Activated T-cell treated with anti-CD3 and anti-CD28 coated beads for 24 hours (primary cell): ENCODE measurements at places on chromosomes 3 and 15.
A peak's percentile ranks its signal among the peaks of the same experiment; 100 is the strongest.

GRCh38 chr15:61227950-61228936 is 859 bp downstream of the RORA start:
- no peak for DNase-seq

GRCh38 chr3:192332386-192333291 is 394.7 kb downstream of the FGF12 start:
- no peak for DNase-seq

DNA sequence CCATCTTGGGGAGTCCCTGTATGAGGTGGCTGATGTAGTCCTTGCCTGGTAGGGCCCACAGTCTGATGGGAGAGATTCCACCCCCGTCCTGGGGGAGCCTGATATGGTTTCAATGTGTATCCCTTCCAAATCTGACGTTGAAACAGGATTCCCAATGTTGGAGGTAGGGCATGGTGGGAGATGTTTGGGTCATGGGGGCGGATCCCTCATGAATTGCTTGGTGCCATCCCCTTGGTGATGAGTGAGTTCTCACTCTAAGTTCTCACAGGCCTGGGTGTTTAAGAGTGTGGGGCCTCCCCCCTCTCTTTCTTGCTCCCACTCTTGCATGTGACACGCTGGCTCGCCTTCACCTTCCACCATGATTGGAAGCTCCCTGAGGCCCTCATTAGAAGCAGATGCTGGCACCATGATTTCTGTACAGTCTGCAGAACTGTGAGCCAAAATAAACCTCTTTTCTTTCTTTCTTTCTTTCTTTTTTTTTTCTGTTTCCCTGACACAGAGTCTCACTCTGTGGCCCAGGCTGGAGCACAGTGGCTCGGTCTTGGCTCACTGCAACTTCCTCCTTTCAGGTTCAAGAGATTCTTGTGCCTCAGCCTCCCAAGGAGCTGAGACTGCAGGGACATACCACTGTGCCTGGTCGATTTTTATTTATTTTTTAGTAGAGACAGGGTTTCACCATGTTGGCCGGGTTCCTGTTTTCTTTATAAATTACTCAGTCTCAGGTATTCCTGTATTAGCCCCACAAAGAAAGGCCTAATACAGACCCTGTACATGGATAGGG is 28.6 kb downstream of the ITGA11 start:
- no peak for DNase-seq

- DNase-seq, result no peak
Observed at GRCh38 chr15:72584006-72584405, 70.5 kb upstream of the GOLGA6B start.

GRCh38 chr15:58360421-58361090 is 71.2 kb upstream of the LIPC start:
- no peak for DNase-seq

DNA sequence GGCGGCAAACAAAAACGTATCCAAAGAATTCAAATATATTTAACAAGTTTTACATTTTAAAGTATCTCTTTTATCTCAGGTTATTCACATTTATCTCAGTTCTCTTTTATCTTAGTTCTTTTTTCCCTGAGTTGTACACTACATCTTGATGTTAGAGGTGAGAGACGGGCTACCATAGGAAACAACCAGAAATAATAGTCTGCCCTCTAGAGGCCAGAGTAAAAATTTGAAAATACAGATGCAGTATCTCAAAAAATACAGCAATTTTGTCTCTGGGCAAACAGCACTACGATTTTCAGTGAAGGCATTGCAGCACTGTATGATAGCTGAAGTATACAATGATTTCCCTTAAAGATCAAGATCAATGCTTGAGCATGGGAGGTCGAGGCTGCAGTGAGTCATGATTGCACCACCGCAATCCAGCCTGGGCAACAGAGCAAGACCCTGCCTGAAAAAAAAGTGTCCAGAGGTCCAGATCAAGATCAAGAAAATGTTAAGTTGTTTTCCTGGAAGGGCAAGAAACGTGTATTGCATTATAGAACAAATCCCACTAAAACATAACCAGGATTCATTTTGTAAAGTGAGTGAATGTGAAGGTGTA is 82.6 kb upstream of the ATP11B start:
- DNase-seq, result no peak

DNA sequence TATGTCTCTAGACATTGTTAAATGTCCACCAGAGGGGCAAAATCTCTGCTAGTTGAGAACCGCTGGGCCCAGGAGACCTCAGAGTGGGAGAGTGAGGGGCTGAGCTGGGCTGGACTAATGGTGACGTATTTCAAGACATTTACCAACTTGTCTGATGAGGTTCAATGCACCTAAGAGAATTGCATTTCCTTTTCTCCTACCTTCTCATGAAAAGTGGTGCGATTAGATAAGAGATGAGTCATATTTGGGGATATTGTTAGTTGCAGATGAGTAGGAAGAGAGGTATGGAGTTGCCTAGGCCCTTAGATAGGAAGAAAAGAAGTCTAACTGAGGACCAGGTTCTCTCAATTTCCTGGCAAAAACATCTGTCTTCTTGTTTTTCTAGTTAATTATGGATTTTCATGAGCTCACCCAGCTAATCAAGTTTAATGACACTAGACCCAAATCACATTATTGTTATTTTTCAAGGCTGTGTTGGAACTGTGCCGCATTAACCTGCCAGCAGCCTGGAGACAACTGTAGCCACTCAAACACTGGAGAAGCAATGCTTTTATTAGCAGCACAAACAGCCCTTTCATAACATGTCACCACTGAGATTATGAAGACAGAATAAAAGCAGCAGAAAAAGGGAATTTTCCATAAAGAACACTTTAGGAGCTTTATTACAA is 144.2 kb downstream of the PDCD6IP start:
- DNase-seq, result no peak

DNA sequence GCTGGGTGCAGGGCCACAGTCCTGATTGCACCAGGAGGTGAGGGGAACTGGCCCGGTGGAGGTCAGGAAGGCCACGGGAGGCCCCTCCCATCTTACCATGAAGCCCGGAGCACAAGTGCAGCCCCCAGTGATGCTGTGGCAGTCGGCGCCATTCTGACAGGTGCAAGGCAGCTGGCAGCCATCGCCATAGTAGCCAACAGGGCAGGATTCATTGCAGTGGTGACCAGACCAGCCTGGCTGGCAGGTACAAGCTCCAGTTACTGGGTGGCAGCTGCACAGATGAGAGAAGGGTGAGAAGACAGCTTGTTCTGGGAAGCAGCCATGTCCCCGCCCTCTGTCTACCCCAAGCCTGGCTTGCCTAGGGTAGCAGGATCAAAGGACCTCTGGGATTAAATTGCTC is 88.2 kb downstream of the RAB11A start:
- DNase-seq, result no peak

DNA sequence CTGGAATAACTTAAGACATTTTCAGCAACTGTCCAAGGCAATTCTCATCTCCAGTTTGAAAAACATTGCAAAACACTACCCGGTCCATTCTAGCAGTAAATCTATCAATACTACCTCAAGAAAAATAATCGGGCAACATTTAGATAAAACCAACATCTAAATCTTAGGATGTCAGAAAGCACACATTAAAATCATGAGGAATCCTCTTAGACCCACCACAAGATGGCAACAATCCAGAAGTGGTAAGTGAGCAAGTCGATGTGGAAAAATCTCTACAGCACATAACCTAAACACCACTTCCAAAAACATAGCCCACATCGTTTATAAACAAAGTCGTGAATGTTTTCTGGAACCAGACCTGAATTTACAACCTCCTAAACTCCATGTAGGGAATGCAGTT is 5.7 kb downstream of the PLCH1 start:
- DNase-seq, result no peak

DNA sequence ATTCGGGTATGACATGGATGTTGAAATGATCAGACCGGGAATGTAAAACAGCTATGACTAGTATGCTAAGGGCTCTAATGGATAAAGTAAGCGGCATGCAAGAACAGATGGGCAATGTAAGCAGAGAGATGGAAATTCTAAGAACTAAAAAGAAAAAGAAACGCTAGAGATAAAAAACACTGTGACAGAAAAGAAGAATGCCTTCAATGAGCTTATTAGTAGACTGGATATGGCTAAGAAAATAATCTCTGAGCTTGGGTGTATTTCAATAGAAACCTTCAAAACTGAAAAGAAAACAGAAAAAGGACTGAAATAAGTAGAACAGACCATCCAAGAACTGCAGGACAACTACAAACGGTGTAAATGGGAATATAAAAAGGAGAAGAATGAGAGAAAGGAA is 101.2 kb downstream of the HES1 start:
- DNase-seq, result no peak

DNA sequence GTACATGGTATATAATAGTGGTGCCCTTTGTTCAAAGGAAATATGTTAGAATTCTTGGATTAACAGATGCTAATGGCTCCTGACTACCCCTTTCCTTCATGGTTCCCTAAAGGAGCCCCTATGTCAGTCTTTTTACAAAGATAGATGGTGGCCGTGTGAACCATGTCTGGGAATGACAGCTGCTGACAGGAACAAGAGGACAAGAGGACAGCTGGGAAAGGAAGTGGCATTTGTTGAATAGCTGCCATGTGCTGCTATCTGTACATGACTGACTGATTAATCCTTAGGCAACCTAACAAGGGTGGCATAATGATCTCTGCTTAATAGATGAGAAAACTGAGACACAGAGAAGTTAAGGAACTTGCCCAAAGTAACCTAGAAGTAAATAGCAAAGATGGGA is 321.7 kb downstream of the ZNF621 start:
- no peak for DNase-seq

- no peak for DNase-seq
Observed at GRCh38 chr15:92653836-92654539, 1.6 kb downstream of the FAM174B start.

- no peak for DNase-seq
Observed at GRCh38 chr3:19263606-19264005, 115.3 kb downstream of the KCNH8 start.

DNA sequence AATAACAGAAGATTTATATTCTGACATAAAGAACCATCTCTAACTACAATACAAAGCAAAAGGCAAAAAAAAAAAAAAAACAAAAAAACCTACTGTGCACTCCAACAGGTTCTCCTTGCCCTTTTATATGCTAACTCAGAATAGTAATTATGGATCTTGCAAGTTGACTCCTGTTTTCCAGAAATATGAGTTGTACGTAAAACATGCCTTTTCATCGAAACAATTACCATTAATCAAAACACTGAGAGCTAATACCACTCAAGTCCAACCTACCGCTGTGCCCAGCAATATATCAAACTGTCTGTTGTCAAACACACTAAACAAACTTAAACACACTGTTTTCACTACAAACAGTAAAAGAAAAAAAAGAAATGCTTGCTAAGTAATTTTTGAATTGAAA is 389.8 kb downstream of the TBC1D5 start:
- no peak for DNase-seq

DNA sequence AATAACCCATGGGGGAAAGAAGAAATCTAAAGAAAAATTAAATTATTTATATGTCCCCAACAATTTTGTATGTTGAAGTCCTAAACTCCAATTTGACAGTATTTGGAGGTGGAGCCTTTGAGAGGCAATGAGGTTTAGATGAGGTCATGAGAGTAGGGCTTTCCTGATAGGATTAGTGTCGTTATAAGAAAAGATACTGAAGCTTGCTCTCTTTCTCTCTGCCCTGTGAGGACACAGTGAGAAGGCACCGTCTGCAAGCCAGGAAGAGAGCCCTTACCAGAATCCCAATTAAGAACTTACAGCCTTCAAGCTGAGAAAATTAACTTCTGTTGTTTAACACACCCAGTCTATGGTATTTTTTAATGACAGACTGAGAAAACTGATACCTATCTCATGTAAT is 16.1 kb upstream of the OR5AC2 start:
- DNase-seq, result no peak

GRCh38 chr3:152400887-152401286 is 132.2 kb downstream of the MBNL1 start:
- DNase-seq, result no peak

DNA sequence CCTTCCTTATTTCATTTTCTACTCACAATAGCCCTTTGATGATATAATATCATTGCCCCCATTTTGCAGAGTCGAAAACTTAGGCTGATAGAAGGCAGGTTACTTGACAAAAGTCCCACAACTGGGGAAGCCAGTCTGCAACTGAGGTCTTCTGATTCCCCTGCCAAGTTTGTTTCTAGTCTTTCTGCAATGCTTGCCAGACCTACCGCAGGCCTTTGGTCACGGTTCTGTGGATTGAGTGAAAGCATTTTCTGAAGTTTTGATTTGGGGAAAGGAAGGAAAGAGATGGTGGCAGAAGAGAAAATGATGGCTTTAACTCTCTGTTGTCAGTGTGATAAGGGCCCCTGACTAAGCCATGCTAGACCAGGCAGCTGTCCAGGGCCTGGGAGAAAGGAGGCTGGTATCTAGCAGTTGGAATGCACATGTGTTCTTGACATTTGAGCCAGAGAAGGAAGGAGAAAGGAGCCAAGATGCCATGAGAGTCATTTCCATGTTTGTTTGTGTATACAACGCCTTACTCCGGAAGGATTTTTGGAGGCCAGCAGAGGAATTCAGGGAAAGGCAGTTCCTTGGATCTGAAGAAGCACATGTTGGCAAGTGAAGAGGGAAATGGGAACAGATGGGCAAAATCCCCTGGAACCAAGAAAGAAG is 29.9 kb downstream of the FAH start:
- no peak for DNase-seq

GRCh38 chr15:78638658-78639314 is 2.2 kb downstream of the CHRNB4 start:
- DNase-seq, result peak; percentile 16

- DNase-seq, result no peak
Observed at GRCh38 chr3:120475722-120476377, 25.1 kb upstream of the FSTL1 start.

DNA sequence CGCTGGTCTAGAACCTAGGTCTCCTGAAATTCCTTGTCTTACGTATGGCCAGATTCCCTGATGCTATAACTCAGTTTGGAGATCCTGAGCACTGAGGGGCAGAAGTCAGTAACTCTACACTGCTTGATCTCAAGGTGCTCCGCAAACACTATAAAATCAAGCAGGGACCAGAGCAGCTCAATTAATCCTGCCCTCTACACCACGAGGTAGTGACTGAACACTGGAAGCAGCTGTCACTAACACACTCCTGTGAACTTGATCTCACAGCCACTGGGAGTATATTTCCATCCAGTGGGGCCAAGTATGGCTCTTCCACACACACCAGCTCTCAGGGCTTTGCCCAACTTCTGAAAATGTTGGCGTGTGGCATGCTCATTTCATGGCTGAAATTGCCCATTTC is 51.0 kb downstream of the EDEM1 start:
- no peak for DNase-seq

- DNase-seq, result no peak
Observed at GRCh38 chr3:148297013-148297412, 400.7 kb upstream of the AGTR1 start.

GRCh38 chr3:41001556-41001955 is 197.7 kb upstream of the CTNNB1 start:
- DNase-seq, result no peak
